ENCODE measurements at places on chromosomes 4 and X.

- peak; percentile 42 for DNase-seq
These were observed 122.9 kb upstream of the GPC4 start for GRCh38 chrX:133538148-133538547.

GRCh38 chr4:19319607-19320006 lies 932.1 kb upstream of the SLIT2 start:
- no peak for DNase-seq

- no peak for DNase-seq
These were observed 6.7 kb upstream of the PLAC8 start for GRCh38 chr4:83121246-83121645.

DNA sequence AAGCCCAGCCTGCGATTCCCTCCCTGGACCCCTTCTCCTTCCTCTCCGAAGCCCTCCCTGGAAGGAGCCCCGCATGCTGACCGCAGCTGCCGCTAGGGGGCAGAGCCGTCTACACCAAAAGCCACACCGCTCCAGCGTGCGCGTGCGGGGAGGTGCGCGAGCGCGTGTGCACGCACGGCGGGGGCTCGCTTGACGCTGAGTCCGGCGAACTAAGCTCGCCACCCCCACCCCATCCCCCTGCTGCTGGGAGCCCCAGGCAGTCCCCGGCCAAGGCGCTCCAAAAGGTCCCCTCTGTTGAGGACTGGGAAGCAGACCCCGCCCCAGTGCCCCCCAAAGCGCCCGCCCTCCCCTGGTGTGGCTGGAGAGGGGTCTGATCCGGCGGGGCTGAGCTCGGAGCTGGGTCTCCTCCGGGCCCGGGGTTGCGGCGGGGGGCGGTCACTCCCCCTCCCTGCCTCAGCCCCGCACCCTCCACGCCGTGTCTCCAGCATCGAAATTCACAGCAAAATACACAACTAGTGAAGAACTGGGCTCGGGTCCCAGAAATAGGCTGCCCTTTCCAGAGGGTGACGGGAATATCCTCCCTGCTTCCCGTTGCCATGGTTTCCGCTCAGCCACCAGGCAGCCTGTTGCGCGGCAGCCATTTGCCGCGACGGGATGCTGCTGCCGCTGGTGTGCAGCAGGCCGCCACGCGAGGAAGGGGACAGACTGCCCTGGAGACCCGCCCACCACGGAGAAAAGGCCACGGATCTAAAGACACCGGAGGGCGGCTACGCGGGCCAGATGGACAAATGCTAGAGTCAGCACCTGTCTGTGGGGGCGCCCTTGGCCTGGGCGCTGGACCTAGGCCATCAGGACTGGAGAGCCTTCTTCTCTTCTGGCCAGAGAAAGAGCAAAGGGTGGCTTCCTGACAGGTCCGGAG lies 11.2 kb upstream of the CCNQ start:
- peak; percentile 85 for DNase-seq

- no peak for DNase-seq
These were observed 61.3 kb upstream of the UNC5C start for GRCh38 chr4:95610061-95610569.
